ENCODE measurements at places on chromosomes 12 and 14.

DNA sequence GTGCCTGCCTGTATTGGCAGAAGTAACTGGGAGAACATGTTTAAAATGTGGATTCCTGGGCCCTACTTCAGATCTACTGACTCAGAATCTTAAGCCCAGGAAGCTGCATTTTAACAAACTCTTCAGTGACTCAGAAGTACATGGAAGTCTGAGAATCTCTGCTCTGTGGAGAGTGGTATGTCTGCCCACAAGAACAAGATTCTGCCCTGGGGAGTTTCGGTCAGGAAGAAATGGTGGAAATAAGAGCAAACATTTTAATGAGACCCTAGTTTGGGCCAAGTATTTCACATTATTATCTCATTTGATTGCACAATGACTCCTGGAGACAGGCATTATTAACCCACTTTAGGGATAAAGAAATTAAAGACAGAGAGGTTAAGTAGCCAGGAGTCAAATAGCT is 8.2 kb downstream of the ALDH1L2 start:
- no peak for DNase-seq

GRCh38 chr12:27334042-27334720 is 1.5 kb downstream of the BMAL2 start:
- DNase-seq: no peak

DNA sequence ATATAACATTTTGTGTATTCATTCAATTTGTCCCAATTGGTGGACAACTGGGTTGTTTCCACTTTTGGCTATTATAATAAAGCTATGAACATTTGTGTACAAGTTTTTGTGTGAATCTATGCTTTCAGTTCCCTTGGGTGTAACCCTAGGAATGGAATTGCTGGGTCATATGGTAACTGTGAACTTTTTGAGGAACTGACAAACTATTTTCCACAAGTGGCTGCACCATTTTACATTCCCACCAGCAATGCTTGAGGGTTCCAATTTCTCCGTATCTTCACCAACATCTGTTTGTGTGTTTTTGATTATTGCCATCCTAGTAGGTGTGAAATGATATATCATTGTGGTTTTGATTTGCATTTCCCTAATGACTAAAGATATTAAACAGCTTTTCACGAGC is 13.0 kb downstream of the LPCAT3 start:
- DNase-seq: no peak

GRCh38 chr12:31011746-31012566 is 61.7 kb upstream of the DDX11 start:
- DNase-seq: no peak

DNA sequence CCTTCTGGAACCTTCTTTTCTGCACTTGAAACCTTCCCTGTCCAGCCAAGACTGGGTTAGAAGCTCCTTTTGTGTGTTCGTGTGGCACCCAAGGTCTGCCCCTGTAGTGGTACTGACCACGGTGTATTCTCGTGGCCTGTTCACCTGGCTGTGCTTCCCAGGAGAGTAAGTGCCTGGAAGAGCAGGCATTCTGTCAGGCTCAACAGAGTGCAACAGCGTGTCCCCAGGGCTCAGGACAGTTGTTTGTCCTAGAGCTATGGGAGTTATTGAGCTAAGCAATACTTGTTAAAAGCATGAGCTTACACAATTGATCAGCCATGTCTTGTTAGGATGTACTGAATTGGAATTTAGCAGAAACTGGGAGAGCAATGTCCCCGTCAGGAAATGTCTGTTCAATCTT is 12.9 kb upstream of the SLC38A2 start:
- no peak for DNase-seq

- DNase-seq: no peak
These were observed 28.7 kb downstream of the CRY1 start for GRCh38 chr12:107064687-107065086.

DNA sequence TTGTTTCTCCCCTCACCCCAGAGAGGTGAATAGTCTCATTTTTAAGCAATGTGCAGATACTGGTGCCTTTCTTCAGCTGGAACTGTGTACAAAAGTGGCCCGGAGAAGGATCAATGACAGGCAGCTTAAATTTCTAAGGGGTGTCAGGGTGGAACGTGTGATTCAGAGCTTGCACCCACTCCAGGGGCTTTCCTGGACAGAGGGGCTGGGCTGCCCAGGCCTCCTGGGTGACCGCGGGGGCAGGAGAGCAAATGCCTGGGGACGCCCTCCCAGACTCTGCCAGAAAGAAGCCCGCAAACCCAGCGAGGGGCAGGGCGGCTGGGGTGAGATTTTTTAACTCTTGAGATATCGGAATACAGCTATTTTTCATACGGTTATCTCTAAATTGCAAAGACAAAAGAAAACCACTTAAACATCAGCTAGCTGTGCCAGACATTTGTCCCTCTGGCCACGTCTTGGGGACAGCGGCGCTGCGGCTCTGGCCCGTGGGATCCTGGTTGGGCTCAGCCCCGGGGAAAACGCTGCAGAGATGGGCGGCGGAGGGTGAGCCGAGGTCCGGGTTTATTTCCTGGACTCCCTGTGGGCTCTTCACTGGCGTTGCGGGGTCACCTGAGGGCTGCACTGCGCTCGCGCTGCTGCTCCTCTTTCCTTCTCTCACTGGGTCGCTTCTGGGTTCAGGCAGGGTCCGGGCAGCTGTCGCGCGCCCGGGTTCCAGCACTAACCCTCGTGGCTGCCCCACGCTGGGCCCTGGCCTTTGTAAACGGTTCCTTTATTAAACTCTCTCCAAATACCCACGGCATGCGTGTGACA is 35.8 kb downstream of the NFKBIA start:
- no peak for DNase-seq

DNA sequence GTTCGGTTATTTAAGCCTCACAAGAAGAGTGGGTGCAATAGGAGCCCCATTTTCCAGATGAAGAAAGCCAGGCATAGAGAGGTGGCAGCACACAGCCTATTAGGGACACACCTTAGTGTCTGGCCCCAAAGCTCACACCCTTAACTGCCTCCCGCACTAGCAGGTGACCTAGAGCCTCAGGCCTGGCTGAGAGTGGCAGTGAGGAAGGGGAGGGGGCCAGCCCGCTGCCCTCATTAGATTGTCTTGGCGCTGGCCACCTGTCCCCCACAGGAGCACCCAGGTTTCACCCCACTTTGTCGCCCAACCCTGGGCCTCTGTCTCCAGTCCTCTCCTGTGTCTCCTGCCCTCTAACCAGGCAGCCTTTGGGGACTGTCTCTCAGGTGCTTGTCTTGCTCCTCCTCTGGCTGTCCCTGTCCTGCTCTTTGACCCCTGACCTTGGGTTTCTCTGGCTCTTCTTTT is 18.5 kb upstream of the PGF start:
- DNase-seq: no peak

DNA sequence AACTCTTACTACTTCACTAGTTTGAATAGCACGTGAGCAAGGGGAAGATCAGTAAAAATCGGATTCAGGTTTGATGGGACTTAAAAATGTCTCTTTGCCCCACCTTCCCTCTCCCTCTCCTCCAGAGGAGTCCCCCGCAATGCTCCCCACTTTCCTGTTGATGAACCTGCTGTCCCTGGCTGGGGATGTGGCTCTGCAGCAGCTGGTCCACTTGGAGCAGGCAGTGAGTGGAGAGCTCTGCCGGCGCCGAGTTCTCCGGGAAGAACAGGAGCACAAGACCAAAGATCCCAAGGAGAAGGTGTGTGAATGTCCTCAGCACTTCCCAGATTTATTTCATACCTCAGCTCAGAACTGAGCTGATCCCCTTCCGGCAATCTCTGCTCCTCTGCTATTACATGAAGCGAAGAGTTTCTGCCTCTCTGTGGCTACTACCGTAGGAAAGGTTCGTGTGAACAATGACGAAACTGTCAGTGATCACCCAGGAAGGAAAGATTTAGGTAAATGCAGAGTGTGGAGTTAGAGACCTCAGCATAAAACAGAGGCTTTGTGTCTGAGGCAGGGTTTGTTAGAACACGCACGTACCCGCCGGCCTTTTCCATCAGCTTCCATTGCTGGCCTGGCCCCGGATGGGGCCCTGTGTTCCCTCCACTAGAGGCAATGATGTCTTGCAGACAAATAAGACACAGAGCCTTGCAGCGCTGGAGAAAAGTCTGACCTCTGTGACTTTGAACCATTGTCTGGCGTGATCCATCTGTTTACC is 7.4 kb upstream of the GAPDH start:
- DNase-seq: no peak

DNA sequence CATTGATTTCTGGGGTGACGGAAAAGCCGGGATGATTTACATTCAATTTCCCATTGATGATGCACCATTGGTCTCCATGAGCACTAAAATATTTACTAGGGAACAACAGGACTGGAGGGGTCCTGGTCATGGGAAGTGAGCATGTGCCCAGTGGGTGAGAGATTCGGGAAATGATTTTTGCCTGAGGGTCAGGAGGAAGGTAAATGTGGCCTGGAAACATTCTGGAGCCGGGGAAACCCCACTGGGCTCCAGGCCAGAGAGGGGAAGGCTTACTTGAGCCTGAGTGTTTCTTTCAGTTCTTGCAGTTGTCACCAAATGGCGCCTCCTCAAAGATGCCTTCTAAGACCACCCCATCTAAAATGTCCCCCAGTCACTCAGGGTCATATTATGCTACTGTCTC is 532.3 kb upstream of the TBX3 start:
- no peak for DNase-seq

- DNase-seq: no peak
These were observed 255.8 kb upstream of the FOXN3 start for GRCh38 chr14:89672636-89673511.

- no peak for DNase-seq
These were observed 199.5 kb upstream of the PLEKHG7 start for GRCh38 chr12:92503029-92503931.

GRCh38 chr14:22047115-22047514 is 373.5 kb upstream of the OR4E1 start:
- DNase-seq: no peak

DNA sequence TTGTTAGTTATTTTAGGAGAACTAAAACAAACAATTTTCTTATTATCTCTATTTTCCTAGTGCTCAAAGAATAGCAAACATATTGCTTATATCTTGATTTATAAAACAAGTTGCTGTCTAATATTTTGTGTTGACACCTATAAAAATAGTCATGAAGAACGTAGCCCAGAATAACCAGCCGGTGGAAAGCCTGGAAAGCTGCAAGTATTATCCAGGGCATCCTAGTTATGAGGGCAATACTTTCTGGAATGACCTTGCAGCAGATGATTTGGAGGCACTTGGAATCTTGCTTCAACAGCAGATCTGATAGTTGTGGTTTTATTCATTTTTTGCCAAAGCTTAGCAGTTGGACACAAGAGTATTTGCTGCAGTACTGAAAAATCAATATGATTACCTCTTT is 948.7 kb downstream of the LRFN5 start:
- no peak for DNase-seq

GRCh38 chr12:95805864-95806671 is 15.5 kb upstream of the NTN4 start:
- DNase-seq: no peak

DNA sequence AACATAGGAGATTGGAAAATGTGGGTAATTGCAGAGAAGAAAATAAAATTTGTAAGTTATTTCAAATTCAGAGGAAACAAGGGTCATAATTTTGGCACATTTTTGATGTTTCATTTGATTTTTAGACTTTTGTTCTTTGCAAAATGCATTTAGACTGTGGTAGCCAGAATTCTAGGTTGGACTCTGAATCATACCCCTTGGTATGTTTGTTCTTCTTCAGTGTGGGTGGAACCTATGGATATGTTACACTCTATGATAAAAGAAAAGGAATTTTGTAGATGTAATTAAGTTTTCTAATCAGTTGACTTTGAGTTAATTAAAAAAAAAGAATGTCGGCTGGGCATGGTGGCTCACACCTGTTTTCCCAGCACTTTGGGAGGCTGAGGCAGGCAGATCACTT is 827.0 kb downstream of the AACS start:
- no peak for DNase-seq

GRCh38 chr12:12521044-12521485 is 41.6 kb downstream of the DUSP16 start:
- no peak for DNase-seq

DNA sequence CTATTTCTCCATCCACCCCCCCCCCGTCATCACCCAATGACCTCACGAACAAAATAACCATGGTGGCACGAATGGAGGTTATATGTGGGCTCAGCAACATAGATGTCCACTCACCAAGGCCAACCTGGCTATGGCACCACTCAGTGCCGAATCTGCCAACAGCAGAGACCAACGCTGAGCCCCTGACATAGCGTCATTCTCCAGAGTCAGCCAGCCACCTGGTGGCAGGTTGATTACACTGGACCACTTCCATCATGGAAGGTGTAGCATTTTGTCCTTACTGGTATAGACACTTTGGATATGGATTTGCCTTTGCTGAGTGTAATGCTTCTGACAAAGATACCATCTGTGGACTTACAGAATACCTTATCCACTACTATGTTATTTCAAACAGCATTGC is 24.2 kb upstream of the DYRK2 start:
- no peak for DNase-seq

Measured in stimulated activated CD8-positive, alpha-beta memory T cell treated with anti-CD3 and anti-CD28 coated beads, Interleukin-7, amount 100 ng/mL, for 24 hours (primary cell).